GM06990 (cell line): ENCODE measurements at places on chromosomes 3 and 15.
A peak's percentile ranks its signal among the peaks of the same experiment; 100 is the strongest.

DNA sequence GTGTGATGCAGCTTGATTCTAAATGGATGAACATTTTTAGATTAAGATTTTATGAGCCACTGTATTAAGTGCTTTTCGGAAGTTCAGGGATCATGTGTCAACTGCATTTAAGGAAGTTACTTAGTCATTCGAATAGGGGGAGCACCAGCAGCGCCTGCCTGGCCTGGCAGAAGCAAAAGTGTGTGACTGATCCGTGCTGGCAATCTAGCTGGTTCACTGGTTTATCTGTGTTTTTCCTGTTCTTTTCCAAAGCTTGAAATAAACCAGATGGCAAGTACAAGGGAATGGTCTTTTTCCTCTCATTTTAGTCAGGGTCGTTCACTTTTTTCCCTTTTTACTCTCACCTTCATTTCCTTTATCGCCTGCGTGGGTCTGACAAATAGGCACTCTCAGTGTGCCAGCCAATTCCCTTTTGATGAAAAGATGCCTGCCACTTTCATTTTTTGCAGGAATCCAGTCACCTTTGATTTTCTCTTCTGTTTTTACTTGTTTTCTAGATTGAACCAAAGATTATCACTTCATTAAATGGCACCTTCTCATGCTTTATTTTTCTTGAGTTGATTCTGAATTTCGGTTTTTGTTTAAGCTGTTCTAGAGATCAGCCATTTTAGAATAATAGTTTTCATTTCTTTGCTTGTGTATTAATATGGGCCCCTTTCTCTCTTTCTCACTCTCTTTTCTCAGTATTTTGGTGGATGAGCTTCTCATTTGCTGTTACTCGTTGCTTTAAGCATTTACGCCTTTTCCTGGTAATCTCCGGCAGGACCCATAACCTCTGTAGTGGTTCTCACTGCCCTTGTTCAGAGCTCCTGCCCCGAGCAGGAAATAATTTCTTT, 2.8 kb downstream of the ABHD2 start:
- DNase-seq, result peak; percentile 13

DNA sequence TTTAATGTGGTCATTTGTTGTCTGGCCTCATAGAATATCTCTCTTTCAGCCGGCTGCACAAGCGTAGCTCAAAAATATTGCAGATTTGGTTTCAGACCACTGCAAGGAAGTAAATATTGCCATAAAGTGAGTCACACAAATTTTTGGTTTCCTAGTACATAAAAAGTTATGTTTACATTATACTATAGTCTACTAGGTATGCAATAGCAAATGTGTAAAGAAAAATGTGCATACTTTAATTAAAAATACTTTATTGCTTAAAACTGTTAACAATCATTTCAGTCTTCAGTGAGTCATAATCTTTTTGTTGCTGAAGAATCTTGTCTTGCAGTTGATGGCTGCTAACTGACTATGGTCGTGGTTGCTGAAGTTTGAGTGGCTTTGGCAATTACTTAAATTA, 425.1 kb upstream of the ROBO1 start:
- DNase-seq, result no peak

DNA sequence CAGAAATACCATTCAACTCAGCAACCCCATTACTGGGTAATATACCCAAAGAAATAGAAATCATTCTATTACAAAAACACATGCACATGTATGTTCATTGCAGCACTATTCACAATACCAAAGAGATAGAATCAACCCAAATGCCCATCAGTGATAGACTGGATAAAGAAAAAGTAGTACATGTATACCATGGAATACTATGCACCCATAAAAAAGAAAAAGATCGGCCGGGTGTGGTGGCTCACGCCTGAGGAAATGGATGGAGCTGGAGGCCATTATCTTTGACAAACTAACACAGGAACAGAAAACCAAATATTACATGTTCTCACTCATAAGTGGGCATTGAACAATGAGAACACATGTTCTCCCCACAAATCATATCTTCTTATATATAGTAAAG, 75.7 kb upstream of the TNFSF10 start:
- DNase-seq, result no peak

DNA sequence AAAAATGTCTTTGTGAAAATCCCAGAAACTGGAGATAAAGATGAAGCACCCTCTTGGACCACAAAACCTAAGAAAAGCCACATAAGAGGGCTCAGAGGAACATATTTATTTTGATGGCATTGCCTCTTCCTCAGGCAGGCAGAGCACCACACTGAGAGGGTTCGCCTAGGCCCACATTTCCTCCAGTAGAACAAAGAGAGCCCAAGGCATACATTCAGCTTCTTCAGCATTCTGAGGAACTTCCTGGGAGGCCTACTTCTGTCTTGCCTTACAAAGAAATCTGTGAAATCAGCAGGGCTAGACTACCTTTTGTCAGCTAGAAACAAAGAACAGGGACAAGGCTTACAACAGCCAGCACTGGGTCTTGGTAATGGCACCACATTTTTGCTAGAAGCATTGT, 1325.3 kb downstream of the SI start:
- DNase-seq, result no peak

GRCh38 chr15:66573719-66574595, 8.2 kb upstream of the LCTL start:
- DNase-seq, result no peak

GRCh38 chr3:30314757-30315325, 291.6 kb upstream of the TGFBR2 start:
- no peak for DNase-seq

- no peak for DNase-seq
Measured at GRCh38 chr3:47910777-47911440, 105.3 kb downstream of the MAP4 start.

DNA sequence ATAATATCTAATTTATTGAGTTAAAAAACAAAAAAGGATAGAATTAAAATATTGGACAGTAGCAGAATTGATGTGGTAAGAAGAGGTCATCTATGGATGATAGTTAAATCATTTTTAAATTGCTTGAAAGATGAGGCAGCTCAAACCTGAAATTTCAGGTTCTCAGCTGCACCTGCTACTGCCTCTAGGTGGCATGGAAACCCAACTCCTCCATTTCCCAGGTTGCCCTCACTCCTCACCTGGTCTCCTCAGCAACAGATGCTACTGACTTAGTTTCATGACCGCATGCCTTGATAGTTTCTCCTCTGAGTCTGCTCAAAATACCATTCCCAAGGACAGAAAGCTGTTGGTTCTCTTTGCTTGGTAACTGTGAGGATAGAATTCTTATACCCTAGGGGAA, 148.1 kb downstream of the ABHD5 start:
- DNase-seq, result no peak

- no peak for DNase-seq
Measured at GRCh38 chr3:110623571-110623970, 448.0 kb upstream of the NECTIN3 start.

GRCh38 chr3:140765246-140765645, 87.4 kb downstream of the TRIM42 start:
- no peak for DNase-seq

- DNase-seq, result peak; percentile 37
Measured at GRCh38 chr3:88433568-88433967, 283.8 kb downstream of the C3orf38 start.

DNA sequence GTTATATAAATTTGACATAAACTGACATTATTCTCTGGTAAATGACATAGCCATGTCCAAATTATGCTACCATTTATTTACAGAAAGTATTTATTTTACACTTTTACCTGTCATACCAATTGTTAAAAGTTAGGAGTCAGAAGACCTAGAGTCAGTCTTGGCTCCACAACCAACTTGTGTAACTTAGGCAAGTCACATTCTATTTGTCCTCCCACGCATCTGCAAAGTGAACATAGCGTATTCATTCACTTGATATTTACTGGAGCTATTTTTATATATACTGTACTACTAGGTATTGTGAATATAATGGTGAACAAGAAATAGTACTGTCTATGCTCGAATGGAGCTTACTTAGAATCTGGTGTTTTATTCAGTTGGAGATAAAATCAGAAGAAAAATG, 78.7 kb downstream of the ZNF280D start:
- DNase-seq, result no peak

DNA sequence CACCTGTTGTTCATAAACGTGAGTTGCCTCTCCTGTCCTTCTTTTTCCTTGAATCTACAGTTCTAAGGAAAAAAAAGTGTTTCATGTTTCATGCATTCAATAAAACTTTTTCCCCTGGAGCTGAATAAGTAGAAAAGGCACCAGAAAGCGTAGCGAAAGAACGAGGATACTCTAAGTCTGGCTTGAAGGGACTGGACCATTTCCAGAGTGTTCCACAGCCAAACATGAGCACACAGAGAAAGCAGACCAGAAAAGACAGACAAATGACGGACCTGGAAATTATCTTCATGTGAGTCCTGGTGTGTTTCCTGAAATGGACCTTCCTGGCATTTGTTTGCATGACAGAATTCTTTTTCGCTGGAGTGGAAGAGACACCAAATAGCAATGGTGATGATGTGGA, 204.7 kb downstream of the SV2B start:
- no peak for DNase-seq

DNA sequence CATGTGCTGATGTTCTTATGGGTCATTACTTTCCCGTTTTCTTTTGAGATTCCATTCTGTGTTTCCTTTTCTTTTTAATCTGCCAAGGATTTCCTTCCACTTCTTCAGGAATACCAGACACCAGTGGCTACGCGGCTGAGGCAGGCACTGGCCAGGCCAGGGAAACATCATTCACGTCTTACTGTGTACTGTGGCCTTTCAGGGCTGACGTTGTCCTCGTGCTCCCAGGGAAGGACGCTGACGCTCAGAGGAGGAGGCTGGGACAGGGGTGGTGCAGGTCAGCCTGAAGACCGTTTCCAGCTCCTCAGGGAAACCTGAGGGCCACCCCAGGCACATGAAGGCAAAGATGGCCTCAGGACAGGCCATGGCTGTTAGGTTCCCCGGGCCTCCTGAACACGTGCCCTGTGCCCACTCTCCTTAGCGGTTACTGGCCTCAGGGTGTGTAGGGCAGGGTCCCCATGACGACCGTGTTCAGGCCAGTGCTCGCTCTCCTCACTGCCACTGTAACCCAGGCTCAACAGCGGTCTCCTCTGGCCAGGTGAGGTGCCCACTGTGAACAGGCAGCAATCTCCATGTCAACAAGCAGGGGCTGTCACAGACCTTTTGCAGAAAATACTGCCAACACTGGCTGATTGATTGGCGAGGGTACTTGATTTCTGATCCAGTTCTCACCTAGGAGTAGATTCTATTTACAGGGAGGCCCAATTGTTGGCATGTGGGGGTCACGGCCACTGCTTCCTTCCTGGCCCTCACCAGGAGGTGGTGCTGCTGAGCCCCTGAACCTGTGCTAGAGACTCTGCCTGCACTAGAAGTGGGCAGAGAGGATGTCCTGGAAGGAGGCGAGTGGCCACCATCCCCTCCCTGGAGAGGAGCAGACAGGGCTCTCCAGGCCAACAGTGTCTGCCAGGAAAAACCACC, 169.5 kb downstream of the ATP10A start:
- DNase-seq, result no peak

- no peak for DNase-seq
Measured at GRCh38 chr15:41945731-41946130, 26.6 kb downstream of the EHD4 start.

- no peak for DNase-seq
Measured at GRCh38 chr15:31001702-31002101, 10.3 kb upstream of the MTMR10 start.
